ENCODE measurements at places on chromosomes 1 and 21.

- DNase-seq: no peak
Observed at GRCh38 chr1:110403805-110404204, 3.7 kb downstream of the LAMTOR5 start.

DNA sequence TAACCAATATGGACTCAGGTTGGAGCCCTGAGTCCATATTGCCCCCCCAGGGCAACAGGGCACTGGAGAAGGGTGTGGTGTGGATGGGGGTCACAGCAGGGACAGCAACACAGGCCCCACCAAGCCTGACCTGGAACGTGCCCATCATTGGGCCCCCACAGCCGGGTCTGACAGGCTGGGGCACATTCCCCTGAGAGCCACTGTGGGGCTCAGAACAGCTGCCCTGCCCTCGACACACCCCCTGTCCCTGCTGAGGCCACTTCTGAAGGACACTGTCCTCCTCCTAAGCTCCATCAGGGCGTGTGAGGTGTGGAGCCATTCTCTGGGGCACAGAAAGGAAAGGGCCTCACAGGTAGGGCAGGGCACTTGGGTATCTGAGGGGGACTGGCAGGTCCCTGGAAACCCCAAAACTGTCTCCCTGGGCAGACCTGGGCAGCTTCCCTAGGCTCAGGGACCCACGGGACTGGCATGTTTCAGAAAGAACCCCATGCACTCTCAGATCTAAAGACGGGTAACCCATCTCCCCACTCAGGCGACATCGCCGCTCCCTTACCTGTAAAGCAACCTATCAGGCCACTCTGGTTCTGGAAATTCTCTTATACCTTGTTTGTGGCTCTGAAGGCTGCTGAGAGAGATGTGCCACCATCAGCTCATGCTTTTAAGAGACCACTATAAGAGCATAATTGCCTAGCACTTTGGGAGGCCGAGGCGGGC is 95.5 kb downstream of the DMRTB1 start:
- DNase-seq: no peak

DNA sequence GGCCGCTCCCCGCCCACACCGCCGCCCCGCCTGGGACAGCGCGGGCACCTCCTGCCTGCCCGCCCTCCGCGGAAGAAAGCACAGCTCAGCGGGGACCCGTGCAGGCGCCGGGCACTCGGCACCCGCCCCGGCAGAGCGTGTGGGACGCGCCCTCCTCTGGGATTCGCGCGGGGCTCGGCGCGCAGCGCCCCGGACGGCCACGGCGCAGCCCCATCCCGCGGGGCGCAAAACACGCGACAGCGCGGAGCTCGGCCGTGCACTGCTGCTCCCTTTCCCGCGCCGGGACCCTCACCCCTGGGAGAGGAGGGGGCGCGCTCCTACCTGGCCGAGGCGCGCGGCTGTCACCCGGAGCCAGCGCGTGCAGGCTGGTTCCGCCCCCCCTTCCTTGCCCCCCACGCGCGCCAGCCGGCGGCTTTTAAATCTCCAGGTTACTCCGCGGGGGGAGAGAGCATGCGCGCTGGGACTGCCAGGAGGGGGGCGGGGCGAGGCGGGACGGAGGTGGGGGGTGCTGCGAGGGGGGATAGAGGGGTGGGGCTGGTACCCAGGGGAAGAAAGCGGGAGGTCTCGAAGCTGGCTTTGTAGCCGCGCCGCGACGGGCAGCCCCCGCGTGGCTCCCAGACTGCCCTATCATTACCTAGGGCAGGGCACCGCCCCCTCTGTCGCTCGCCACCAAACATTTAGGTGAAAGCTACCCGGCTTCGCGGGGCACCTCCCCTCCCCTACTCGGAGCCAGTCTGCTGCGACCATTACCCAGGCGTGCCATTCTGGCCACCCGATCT is at the start of gene SLC45A3:
Gene SLC45A3 (minus strand): TSS at position 437 of the 779 bp plus-strand sequence. CDS start 15,853 bp downstream, outside the sequence.
- DNase-seq: peak; percentile 36

DNA sequence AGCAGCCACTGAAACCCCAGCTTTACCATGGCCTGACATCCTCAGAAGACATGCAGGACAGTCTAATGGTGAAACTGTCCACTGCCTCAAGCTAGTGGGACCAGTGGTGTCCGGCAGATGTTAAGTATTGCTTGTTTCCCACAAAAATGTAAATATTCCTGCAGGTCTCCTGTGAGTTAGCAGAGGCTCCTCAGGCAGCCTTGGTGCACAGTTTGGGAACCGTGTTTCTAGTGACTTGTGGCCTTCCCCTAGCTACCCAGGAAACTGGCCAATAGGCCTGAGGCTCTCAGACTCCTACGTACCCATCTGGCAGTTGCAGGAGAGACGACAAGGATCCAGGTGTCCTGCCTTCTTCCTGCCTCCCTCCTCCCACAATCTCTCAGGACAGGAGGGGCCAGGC is 142.4 kb downstream of the CAMTA1 start:
- DNase-seq: no peak

GRCh38 chr1:152107984-152108881 is 7.0 kb downstream of the TCHH start:
- no peak for DNase-seq

GRCh38 chr1:6498576-6499111 is 7.2 kb upstream of the PLEKHG5 start:
- no peak for DNase-seq

GRCh38 chr1:187685333-187685732 is 856.6 kb downstream of the PLA2G4A start:
- DNase-seq: no peak

DNA sequence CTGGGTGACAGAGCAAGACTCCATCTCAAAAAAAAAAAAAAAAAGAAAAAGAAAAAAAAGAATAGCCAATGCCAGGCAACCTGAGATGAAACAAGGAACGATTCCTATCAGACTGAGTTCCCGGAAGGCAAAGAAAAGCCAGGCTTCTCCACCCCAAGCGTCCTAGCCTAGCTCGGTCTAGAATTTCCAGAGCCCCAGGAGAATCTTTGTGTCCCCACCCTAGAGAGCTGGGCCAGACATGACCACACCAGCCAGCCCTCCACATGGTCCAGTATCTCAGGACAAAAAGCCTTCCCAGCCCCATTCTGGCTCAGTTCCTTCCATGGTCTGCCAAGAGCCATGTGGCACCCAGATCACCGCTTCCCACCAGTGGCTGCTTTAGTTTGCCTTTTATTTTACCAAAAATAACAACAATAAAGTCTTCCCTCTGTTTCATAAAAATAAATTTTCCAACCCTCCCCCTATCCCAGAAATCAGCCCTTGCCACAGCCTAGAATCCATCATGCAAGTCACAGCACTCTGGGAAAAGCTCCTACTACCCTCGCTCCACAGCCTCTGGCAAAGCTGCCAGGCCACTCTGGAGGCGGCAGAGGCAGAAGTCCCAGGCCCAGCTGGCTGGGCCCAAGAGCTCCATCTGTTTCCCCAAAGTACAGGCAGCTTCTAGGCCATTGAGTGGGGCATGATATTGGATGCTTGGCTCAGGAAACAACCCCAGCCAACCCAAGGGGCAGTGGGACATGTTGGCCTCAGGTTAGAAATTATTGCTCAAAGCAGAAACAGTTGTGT is 3.5 kb upstream of the MKNK1 start:
- no peak for DNase-seq

GRCh38 chr1:91349524-91349923 is 55.1 kb downstream of the HFM1 start:
- DNase-seq: no peak

GRCh38 chr1:11736746-11737639 is 1.1 kb downstream of the AGTRAP start:
- no peak for DNase-seq

DNA sequence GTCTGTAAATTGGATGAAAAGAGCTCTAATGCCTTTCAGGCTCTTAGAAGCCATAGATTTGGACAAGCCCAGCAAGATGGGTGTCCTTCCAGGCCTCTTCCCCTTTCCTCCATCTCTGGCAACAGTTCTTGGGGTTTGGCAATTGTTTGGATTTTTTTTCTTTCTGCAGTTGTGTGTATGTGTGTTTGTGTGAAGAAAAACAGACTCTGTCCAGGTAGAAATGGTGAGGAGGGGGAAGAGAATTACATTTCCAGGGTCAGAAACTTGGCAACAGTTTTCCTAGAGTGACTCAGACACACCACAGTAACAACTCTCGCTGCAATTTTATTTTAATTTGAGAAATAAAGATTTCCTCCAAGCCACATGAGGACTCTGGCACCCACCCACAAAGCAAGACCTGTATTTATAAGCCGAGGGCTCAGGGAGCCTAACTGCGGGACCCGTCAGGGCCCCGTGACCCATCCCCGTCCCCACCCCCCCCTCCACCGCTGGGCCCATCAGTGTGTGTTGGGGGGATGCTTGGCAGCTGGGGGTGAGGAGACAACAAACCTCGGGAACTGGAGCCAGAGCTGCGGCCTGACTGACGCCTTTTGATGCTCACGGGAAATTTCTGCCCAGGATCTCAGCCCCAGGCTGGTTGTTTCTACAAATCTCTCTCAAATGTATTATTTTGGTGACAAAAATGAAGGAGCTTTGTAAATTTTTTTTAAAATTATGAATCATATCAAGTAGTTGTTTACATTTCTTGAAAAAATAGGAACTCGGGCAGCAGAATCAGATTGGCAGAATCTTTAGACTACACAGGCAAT is 4.4 kb downstream of the TMEM200B start:
- no peak for DNase-seq

GRCh38 chr1:184023171-184023570 is 14.4 kb downstream of the COLGALT2 start:
- DNase-seq: no peak

- DNase-seq: no peak
Observed at GRCh38 chr1:46623743-46624644, 7.4 kb upstream of the MOB3C start.

DNA sequence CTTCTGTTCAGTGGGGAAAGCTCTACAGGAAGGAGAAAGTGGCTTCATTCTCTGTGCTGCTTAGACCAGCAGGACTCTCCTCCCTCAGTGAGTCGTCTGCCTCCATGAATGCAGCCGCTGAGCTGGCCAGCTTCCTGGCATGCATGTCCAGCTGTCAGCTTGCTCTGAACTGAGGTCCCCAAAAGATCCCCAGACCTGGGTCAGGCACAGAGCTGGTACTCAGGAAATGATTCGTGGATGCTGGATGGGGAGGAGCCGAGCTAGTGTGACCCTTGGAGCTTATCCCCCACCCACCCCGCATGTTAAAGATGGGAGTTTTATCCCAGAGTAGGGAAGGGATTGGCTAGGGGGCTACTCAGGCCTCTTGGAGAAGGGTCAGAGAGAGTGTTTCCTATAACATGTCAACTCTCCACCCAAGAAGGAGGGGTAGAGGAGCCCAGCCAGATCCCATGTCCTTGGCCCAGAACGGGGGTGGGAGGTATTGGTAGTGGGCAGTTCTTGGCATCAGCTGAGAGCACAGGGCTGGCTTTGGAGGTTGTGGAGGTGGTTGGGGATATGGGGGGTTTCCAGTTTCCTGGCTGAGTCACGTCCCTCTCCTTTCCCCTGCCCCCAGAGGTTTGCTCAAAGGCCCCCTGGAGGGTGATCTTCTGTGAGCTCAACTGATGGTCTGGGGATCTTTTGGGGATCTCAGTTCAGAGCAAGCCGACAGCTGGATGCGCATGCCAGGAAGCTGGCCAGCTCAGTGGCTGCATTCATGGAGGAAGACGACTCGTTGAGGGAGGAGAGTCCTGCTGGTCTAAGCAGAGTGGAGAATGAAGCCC is 110.1 kb downstream of the FOXD2 start:
- DNase-seq: no peak

DNA sequence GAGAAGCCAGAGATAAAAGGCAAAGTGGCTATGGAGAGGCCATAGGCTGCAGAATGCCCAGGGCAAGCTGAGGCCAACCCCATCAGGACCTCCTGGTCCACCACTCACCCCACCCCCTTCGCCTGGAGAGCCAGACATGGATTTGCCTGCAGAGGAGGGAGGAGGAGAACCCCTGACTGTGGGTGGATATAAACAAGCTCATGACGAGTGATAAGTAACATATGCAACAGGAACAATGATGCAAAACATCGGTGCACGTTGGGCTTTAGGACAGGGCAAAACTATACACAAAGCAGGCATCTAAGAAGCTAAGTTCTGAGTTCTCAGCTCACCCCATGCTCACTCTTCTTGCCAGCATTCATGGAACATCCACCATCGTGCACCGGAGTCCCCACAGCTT is 150.3 kb downstream of the ETS2 start:
- no peak for DNase-seq
